ENCODE measurements at places on chromosomes 6 and 20. TPM values are rescaled to one million over a fixed set of nuclear protein-coding genes. Genes with fewer than 3 reads are reported as not detected.

GRCh38 chr20:55678126-55678525 is 327.2 kb downstream of the CBLN4 start:
- DNase-seq, result no peak

DNA sequence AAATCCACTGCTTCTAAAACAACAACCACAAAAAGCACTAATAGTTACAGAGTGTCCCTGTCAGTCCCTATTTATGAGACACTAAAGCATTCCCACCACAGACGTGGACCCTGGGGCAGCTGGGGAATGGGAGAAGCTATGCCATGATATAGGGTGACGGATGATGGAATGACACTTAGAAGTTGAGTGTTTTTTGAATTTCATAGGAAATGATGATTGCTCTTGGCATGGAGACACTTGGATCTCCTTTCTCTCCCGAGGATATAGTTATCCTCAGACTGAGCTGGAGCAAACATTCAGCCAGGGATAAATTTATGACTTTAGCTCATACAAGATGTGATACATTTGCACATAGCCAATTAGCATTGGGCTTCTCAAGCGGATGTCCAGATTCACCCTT is 151.2 kb downstream of the EDN3 start:
- DNase-seq, result no peak

CGAS gene
- total RNA-seq, result 8.7 TPM

TPD52L1 gene
- total RNA-seq, result 9.7 TPM

- no peak for DNase-seq
Measured at GRCh38 chr20:53984356-53985149, 85.8 kb downstream of the BCAS1 start.

GRCh38 chr20:48354320-48354876 is 473.4 kb downstream of the PREX1 start:
- no peak for DNase-seq
